Thoracic aorta (tissue), 2 donors: ENCODE measurements at places on chromosomes 3 and 15. TPM values are rescaled to one million over a fixed set of nuclear protein-coding genes. Genes with fewer than 3 reads are reported as not detected.

Gene TJP1
- 146 TPM for total RNA-seq

Gene MAGEL2
- 0.56 TPM for total RNA-seq

Gene ZNF717
- 13.3 TPM for total RNA-seq

Gene GOLGA6L7
- not detected for total RNA-seq

Gene ACOX2
- 20.8 TPM for total RNA-seq

Gene CHRM5
- total RNA-seq: not detected

DNA sequence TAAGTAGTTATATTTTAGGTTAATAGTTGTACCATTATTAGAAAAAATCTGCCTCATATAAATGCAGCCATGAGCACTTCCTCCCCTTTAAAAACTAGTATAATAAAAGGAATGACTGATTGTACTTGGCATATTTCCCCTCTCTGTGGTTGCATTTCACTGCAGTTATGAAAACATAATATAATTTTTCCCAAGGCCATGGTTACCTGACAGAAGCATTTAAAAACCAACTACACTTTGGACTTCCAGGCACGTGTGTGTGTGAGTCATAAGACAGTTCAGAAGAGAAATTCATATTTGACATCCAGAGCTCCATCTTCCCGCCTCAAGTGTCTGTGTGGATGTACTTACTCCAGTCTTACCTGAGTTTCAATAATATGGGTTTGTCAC is 828.2 kb upstream of the CFAP20DC start:
- no peak for DNase-seq

DNA sequence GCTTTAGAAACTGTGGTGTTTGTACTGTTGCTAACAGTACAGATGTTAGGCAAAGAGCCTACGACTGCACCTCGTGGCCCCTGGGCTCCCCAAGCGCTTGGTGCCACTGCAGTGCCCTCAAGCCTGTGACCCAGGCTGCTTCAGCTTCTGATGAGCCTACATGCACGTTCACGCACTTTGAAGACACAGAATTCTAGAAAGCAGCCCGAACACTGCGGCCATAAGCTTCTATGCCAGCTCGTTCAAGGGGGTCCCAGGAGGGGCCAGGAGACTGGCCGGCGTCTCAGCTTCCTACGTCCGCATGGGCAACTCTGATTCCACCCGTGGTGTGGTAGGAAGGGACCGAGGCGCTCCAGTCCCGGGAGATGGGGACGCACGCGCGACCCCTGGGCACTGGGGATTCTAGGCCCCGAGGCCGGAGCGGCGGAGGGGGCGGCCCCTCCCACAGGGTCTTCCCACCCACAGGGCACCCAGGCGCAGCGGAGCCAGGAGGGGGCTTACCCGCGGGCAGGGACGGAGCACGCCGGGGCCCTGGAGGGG is 653 bp downstream of the MYO5C start:
- no peak for DNase-seq

GRCh38 chr3:52792413-52792812 is 2.2 kb upstream of the ITIH3 start:
- no peak for DNase-seq

GRCh38 chr3:57026944-57027343 is 33.5 kb upstream of the SPATA12 start:
- no peak for DNase-seq

- no peak for DNase-seq
Measured at GRCh38 chr3:153158961-153159735, 2.9 kb upstream of the RAP2B start.

DNA sequence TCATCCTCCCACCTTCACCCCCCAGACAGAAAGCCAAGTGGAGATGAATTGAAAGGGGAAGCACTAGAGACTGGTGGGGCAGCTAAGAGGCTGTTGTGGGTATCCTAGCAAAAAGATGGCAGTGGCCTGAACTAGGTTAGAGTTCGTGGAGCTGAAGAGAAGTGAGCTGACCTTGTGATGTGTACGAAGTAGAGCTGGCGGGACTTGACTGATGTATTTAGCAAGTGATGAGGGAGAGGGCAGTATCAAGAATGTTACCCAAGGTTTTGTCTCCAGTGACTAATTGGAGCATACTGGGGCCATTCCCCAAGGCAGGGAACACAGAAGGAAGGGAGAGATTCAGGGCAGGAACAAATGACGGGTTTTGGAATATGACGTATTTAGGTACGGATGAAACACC is 50.0 kb upstream of the CP start:
- no peak for DNase-seq

- no peak for DNase-seq
Measured at GRCh38 chr15:88274553-88275460, 18.3 kb upstream of the NTRK3 start.

GRCh38 chr3:156525808-156526207 is 29.1 kb downstream of the SSR3 start:
- no peak for DNase-seq

GRCh38 chr3:144511346-144511745 is 539.7 kb downstream of the DIPK2A start:
- no peak for DNase-seq

DNA sequence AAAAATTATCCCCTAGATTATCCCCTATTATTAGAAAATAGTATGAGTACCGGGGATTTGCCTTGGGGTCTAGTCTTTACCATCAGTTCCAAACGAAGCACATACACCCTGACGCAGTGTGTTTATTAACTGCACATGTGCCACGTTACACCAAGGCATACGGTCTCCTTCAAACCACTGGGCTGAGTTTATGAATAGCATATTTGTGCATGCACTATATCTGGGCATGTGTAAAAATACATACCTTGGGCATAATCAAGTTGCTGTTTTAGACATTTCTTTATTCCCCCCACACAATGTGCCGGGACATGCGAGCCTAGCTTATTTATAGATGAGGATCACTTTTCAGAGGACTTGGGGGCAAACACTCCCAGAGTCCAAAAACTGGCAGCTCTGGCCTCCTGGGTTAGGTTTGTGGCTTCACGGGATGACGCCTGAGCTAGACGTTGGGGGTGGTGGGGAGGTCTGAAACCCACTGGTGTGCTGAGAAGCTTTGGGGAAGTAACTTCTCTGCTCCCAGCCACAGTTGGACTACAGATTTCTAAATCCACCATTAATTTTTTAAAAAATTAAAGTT is 16.2 kb downstream of the IGDCC4 start:
- DNase-seq: no peak
